ENCODE measurements at places on chromosomes 7 and 10.

DNA sequence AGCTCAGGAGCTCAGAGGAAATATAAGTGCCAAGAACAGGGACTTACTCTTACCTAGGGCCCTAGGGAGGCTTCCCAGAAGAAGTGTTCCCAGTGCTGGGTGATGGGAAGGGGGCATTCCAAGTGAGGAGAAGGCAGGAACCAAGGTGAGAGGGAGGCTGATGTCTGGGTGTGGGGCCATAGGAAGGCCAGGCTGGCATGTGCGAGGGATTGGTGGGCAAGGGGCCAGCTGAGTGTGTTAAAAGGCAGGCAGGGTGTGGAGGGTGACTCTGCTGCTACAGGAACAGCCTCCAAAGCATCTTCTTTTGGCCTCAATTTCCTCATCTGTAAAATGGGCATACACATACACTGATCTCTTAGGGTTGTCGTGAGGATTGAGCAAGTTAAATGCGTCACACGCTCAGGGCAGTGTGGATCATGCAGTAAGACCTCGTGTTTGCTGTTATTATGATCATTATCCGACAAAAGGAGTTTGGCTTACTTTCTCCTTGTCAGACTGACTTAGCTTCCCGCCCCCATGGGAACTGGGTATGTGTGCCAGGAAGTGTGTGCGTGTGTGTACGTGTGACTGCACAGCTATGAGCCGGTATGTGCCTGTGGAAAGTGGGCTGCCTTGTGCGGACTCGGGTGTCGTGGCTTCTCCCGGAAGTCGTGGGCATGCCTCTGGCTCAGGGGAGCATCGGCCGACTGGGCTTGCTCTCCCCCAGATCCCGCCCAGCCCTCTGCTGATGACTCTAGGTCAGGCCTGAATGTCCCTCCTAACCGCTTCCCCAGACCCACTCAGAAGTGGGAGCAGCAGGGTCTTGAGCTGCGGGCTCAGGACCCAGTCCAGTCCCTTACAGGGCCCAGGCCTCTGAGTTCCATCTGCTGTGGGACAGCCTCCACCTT, 59.6 kb downstream of the NEURL1 start:
- DNase-seq: no peak

- DNase-seq: no peak
These were observed 156.3 kb upstream of the KMT2E start for GRCh38 chr7:104857458-104858425.

GRCh38 chr10:4354382-4354812, 471.6 kb upstream of the AKR1E2 start:
- no peak for DNase-seq

- DNase-seq: no peak
These were observed 213.6 kb downstream of the CELF2 start for GRCh38 chr10:11231285-11231684.

GRCh38 chr7:113321201-113321600, 202.8 kb upstream of the SMIM30 start:
- no peak for DNase-seq

- peak; percentile 32 for DNase-seq
These were observed 13.6 kb downstream of the TSPAN15 start for GRCh38 chr10:69464801-69465401.

DNA sequence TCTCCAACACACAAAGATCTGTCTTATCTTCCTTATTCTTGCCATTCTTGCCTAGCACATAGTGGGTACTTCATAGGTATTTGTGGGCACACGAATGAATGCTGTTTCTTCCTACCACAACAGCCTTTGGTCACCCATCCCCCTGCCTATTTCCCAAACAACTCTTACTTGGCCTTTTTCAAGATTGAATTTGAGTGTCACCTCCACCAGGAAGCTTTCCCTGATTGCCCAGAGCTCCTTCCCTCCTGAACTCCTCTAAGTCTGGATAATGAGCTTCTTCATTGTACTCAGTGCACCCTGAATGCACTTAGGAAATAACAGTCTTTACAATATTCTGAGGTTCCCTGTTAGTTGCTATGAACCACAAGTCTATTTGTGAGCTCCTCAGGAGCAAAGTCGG, 11.6 kb upstream of the PDZD8 start:
- no peak for DNase-seq

GRCh38 chr7:26321435-26321834, 29.8 kb downstream of the SNX10 start:
- DNase-seq: no peak

DNA sequence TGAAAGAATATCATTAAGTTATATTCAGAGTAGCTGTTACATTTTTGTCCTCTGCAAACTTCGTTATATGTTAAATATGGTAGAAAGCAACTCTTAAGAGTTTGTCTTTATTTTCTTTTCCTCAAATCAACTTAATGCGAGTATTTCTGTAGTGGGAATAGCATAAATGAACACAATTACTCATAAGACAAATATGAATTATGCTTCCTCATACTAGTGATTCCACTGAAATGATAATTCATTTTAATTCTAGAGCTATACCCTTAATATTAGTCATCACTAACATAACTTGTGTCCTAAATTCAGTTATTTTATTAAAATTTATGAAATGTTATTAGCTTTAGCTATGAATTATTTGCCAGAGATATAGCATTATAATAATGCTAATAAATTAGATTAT, 820.6 kb upstream of the KCND2 start:
- DNase-seq: no peak
